ENCODE measurements at places on chromosomes 13 and 19.

DNA sequence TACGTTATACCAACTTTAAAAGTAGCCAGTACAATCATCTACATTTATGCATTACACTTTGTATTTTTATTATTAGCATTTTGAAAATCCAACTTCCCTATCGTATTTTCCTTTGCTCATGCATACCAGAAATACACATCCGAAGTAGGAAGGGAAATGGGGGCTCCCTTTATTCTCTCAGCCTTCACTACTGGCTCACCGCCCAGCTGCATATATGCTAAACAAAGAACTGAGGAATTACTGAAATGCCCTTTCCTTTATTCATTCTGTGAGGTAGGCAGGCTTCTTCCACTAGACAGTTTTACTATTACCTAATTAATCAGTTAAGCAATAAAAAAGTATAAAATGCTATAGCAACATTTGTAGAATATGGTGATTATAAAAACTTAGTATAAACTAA, 291.6 kb downstream of the KLF12 start:
- DNase-seq: no peak

- DNase-seq: no peak
Observed at GRCh38 chr19:10898633-10899032, 27.3 kb downstream of the CARM1 start.

- no peak for DNase-seq
Observed at GRCh38 chr19:44851427-44851826, 5.3 kb downstream of the NECTIN2 start.

DNA sequence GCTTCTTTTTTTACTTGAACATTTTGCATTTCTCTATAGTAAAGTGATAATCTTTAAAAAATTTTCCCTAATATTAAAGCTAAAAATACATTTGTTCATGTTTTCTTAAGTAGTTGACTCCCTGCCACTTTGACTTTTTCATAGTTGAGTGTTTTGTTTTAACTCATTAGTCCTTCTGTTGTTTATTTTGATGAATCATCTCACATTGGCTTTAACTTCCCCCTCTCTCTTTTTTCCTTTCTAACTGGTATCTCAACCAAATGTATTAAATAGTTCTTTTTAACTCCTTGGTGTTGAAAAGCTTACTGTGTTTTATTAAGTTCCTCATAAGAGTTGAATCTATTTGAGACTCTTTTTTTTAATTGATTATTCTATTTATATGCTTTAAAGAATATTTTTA, 2.8 kb downstream of the TNFSF13B start:
- no peak for DNase-seq

GRCh38 chr19:12788682-12789097, 2.6 kb upstream of the JUNB start:
- DNase-seq: no peak

DNA sequence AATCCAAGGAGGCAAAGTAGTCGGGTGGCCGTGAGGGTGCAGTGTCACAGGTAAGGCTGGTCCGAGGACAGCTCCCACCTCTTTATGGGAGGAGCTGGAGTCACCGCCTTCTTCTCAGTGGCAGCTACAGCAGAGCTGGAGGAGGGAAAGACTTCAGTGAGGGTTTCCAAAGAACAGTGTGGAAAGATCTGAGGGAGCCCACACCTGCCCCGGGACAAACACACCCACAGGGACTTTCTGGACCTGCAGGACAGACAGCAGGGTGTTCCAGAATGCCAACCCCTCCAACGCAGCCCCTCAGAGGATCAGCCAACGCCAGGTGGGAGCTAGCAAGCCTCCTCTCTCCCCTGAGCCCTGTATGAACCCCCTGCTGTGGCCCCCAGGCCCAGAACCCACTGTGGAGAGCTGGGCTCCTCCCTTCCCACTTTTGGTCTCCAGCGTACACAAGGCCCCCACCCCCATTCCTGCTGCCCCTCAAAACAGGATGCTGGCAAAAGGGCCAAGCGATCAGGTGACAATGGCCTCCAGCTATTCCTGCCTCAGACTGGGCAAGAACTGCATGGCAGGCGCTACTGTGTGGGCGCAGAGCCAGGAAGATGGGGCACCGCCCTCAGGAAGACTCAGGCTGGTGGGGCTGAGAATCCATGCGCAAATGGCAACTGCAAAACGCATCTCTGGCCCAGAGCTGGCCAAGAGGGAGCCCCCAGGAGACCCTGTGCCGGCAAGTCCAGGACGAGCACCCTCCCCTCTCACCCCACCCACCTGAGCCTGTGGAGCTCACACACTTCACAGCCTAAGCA, 3.5 kb upstream of the CD320 start:
- DNase-seq: no peak
